ENCODE measurements at places on chromosomes 5 and 9.

GRCh38 chr9:91126761-91127445 lies 234.8 kb downstream of the AUH start:
- no peak for DNase-seq

GRCh38 chr9:128420060-128420650 lies 502 bp upstream of the CERCAM start:
- peak; percentile 84 for DNase-seq

DNA sequence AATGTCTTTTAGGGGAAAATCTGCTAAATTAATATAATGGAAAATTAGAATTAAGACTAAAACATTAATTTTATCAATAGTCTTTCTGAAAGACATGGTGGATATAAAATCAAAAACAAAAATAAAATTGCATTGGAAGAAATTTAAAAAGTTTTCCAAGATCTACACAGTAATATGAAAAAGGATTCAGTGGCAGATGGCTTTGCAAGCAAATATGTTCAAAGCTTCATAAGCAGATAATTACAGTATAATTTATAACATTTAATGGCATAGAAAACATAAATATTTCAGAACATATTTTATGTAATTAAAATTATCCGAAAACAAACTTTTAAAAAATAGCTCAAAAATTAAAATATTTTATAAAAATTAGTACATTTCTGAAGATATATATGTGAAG lies 512.4 kb upstream of the CYLC2 start:
- no peak for DNase-seq

DNA sequence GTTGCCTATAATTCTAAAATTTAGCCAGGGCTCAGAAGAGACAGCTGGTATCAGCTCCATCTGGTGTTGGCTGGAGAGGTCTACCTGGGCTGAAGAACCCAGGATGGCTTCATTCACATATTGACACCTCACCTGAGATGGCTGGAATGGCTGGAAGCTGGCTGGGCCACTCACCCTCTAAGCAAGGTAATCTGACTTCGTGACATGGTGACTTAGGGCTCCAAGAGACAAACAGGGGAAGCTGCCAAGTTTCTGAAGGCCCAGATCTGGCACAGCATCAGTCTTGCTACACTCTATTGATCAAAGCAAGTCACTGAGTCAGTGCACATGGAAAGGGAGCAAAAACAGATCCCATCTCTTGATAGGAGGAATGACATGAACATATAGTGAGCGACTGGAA lies 102.3 kb downstream of the EPB41L4A start:
- no peak for DNase-seq

GRCh38 chr9:757246-757881 lies 84.1 kb upstream of the DMRT1 start:
- DNase-seq = peak; percentile 83

GRCh38 chr5:148834689-148835088 lies 8.3 kb downstream of the ADRB2 start:
- no peak for DNase-seq

DNA sequence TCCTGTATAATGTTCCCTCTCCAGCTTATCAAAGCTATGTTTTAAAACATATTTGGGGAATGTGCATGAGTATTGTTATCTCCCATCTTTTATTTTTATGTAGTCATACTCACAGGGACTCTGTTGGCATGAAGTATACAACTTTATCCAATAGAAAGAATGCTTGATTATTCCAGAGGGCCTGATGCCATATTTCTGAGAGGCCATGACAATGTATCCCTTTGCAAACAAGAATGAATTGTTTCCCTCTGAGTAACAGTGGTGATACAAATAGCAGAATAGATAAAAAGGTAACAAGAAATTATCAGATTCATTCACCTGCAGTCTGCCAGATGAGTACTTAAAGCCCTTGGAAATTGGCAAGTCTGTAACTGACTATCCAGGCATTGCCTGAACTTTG lies 125.9 kb downstream of the PLK2 start:
- no peak for DNase-seq

GRCh38 chr5:167794121-167794520 lies 497.3 kb upstream of the WWC1 start:
- DNase-seq = no peak

GRCh38 chr9:131395157-131396098 lies 1.5 kb downstream of the PRRC2B start:
- peak; percentile 46 for DNase-seq

GRCh38 chr5:642481-642880 lies 30.3 kb downstream of the CEP72 start:
- DNase-seq = no peak

GRCh38 chr9:13446938-13447842 lies 167.7 kb upstream of the MPDZ start:
- DNase-seq = no peak

GRCh38 chr9:125816321-125816720 lies 69.1 kb downstream of the PBX3 start:
- peak; percentile 80 for DNase-seq

DNA sequence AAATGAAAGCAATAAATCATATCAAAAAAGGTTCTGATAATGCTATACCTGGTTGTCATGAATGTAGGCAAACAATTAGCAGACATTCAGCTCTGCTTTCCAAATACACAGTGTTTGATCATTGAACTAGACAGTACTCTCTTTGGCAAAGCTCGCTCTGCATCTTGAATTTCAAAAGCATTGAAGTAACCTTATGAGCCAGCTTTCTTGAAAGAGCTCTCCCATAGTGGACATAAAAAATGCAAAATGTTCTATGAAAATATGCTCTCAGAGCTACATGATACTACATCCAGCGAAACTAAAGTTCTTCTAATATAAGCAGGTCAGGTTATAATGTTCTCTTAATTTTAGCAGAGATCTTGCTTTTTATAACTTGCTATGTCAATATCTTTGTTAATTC lies 533.4 kb downstream of the CSNK1G3 start:
- no peak for DNase-seq

DNA sequence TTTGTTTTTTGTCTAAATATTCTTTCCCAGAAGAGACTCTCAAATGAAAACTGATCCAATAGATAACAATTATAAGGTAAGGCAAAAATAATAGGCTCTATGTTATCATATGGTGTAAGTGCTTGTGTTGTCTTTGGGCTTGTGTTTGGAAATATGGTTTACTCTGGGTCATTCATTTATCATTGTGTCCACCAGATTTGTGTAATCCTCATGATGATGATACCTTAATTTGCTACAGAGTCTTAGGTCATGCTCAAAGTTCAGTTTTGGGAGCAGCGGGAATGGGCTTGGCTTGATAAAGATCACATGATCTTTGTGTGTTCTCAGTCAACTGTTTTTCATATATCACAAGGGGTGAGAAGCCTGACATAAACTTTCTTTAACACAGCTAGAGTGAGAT lies 34.2 kb downstream of the PLPPR1 start:
- DNase-seq = no peak

- DNase-seq = no peak
These were observed 12.6 kb upstream of the DENND1A start for GRCh38 chr9:123942542-123942941.

GRCh38 chr5:102481054-102481715 lies 17.6 kb downstream of the SLCO6A1 start:
- peak; percentile 3 for DNase-seq

DNA sequence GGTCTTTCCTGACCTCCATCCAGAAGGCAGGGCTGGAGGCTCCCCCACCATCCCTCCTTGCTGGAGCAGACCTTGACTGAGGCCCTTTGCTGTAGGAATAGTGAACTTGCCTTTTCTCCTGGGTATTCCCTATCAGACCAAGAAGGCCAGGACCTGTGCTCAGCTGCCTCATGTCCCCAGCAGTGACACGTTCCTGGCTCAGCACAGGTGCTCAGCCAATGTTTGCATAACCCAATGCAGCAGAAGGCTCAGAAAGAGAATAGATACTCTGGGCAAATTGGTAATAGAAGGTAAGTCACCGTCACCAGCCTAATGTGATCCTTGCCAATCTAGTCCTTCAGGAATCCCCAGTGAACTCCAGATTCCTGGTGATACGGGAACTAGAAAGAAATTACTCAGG lies 96.4 kb downstream of the ACTL7B start:
- no peak for DNase-seq

- no peak for DNase-seq
These were observed 135.9 kb downstream of the GCNT1 start for GRCh38 chr9:76594764-76595424.

GRCh38 chr9:32218100-32218767 lies 166.2 kb upstream of the ACO1 start:
- DNase-seq = no peak

DNA sequence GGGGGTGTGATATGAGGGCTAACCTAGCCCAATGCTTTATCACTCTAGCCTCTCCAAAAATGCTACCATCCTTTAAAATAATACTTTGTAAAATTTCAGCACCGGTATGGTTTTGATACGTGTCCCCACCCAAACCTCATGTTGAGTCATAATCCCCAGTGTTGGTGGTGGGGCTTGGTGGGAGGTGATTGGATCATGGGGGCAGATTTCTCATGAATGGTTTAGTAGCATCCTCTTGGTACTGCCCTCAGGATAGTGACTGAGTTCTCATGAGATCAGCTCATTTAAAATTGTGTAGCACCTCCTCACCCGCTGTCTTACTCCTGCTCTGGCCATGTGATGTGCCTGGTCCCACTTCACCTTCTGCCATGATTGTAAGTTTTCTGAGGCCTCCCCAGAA lies 35.0 kb upstream of the ANKH start:
- DNase-seq = no peak

DNA sequence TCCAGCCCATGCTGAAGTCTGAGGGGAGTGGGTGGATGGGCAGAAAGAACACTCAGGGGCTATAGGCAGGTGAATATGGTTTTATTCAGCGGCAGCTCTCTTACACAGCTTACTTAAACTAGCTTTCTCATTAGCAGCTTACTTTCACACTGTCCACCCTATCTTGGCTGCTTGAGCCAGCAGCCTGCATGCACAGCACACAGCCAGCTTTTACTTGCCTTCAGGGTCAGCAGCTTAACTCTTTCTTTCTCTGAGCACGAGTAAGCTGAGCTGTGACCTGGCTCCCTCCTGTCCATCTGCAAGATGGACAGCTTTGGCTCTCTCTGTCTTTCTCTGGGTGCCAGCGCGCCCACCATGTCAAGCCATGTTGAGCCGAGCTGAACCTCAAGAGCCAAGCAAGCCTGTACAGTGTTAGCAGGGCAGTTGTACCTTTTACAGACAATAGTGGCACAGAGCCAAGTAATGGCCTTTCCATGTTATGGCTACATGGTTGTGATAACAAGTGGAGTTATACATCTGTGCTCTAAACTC lies 1054.9 kb downstream of the PTPRD start:
- no peak for DNase-seq

- DNase-seq = peak; percentile 54
These were observed 55.8 kb upstream of the SHC3 start for GRCh38 chr9:89234205-89235067.

DNA sequence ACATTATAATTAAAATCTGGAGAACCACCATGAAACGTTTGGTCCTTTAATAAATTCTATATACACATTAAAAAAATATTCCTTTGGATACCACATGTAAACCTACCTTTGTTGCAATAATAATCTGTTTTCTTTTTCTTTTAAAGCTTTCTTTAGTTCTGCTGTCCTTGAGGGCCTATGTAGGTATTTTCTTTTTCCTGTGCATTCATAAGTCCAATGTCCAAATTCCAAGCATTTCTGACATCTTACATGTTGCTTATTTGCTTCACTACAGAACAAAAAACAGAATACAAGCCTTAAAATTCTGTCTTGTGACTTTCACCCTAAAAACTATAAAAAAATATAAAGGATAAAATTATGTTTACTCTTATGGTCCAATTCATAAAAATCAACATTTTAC lies 19.7 kb downstream of the ZCCHC10 start:
- no peak for DNase-seq

DNA sequence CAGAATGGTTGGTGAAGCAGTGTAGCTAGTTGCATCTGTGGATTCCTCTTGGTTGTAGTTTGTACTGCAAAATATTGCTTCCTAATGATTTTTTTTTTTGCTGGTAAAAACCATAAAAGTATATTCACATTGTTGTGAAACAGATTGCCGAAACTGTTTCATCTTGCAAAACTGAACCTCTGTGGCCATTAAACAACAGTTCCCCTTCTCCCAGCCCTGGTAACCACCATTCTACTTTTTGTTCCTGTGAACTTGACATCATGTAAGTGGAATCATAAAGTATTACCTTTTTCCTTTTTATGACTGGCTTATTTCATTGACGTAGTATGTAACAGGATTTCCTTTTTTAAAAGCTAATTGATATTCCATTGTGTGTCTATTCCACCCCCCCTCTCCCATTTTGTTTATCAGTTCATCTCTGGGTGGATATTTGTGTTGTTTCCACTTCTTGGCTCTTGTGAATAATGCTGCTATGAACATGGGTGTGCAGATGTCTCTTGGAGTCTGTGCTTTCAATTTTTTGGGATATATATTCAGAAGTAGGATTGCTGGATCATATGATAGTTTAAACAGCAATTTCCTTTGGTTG lies 11.8 kb downstream of the SUB1 start:
- DNase-seq = no peak

- DNase-seq = no peak
These were observed 588.9 kb upstream of the TLE4 start for GRCh38 chr9:78982849-78983248.

GRCh38 chr9:96344458-96345180 lies 38.9 kb downstream of the SLC35D2 start:
- peak; percentile 79 for DNase-seq

DNA sequence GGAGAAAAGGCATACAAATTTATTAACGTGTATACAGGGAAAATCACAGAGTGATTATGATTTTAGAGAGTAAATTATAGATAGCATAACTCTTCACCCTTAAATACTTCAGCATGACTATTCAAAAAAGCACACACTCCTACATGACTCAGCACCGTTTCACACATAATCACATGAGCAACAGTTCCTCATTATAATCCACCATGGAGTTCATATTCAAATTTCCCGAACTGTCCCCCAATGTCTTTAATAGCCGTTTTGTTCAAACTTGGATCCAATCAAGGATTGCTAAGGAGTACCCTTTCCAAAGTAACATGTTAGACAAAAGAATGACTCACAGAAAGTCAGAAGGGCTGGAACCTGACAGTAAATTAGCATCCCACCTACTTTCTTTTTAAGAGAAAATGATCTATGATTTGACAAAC lies 32.1 kb downstream of the RAPGEF1 start:
- no peak for DNase-seq

- peak; percentile 51 for DNase-seq
These were observed 378.7 kb downstream of the ENC1 start for GRCh38 chr5:74261866-74262265.

GRCh38 chr5:102863764-102864560 lies 108.9 kb downstream of the PAM start:
- DNase-seq = no peak

GRCh38 chr5:173781816-173782670 lies 106.1 kb upstream of the CPEB4 start:
- DNase-seq = peak; percentile 39
